ENCODE measurements at places on chromosomes 4 and X. TPM values are rescaled to one million over a fixed set of nuclear protein-coding genes. Genes with fewer than 3 reads are reported as not detected.

- DNase-seq, result no peak
- no peaks in the 10 kb centered on the region for H3K27me3 ChIP-seq
- H3K4me1 ChIP-seq, result peaks cover under 1% of the 10 kb centered on the region
- H3K4me3 ChIP-seq, result no peak overlapping the region
- H3K36me3 ChIP-seq, result peaks cover 33% of the 10 kb centered on the region
Observed at GRCh38 chr4:119510395-119511149, 118.0 kb downstream of the PDE5A start.

GRCh38 chr4:185332575-185333464, 62.9 kb downstream of the LRP2BP start:
- H3K36me3 ChIP-seq, result no peaks in the 10 kb centered on the region
- H3K27ac ChIP-seq, result no peak overlapping the region
- no peak overlapping the region for H3K4me3 ChIP-seq
- no peak for DNase-seq
- no peaks in the 10 kb centered on the region for H3K27me3 ChIP-seq

RPGR gene
- 15.0 TPM for polyA plus RNA-seq

GAGE1 gene
- not detected for polyA plus RNA-seq

CDKL5 gene
- polyA plus RNA-seq, result 5.0 TPM

DNA sequence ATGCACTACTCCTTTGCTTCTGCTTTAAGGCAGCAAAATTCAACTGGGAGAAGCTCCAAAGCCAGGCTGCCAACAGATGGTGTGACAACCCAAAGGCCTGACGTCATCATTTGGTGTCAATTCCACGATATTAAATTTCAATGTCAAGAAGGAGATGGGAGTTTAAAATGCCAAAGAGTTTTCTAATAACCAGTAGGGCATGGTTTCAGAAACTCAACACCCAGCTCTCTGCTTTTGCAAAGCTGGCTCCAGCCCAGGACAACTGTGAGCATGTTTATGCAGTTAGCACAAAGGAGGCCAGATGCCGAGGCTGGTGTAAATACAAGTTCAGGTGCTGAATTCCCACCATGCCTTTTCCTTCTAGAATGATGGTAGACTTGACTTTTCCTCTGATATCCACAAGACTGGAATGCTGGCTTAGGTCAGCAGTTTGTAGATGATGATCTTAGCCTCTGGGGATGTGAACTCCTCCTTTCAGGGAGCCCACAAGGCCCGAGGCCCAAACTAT, 67.3 kb downstream of the AFAP1 start:
- H3K27me3 ChIP-seq, result no peaks in the 10 kb centered on the region
- DNase-seq, result peak; percentile 22
- no peak overlapping the region for H3K27ac ChIP-seq
- H3K36me3 ChIP-seq, result peaks cover 27% of the 10 kb centered on the region
- H3K4me1 ChIP-seq, result peaks cover 10% of the 10 kb centered on the region
